ENCODE measurements at places on chromosomes 4 and X.

DNA sequence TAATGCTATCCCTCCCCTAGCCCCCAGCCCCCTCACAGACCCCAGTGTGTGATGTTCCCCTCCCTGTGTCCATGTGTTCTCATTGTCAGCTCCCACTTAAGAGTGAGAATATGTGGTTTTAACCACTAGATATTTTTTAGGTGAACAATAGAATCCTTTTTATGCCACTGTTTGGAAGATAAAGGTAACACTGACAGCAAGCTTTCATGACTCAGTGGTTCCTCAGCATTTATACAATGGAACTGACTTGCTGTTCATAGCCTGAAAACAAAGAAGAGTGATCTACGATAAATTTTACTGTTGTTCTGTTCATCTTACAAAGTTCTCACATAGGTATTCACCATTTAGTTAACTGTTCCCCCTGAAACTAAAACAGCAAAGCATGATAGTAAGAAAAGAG, 147.8 kb downstream of the ARHGAP10 start:
- DNase-seq, result no peak

DNA sequence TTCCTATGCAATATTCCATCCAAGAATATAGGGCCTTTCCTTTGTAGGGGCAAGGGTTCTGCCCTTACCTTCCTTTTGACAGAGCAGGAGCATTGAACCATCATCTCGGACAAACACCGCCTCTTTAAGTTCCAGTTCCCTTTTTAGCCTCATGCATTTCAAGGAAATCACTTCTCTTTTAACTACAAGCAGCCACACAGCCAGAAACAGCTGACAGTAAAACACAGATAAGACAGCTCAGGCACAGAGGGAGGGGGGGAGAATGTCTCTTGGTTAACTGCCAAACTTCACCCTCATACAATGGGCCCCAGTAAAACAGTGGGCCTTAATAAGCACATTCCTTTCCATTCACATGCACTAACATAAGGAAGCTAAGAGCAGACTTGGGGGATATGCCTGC, 648.3 kb downstream of the GABRG1 start:
- DNase-seq, result no peak

DNA sequence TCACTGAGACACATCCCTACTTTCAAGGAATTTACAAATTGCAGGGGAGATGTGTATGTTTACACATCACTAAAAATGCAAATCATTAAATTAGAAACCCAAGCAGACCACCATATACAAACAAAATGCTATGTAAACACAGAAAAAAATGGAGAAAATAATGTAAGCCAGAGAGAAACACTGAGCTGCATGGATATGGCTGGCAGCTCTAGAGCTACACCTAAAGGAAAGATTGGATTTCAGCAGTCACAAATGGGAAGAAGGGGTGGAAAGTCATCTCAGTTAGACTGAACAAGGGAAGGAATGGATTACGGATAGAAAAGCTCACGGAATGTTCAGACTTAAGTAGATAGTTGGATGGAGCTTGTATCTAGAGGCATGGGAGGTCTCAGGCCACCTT, 186.3 kb downstream of the MOSPD2 start:
- DNase-seq, result no peak

DNA sequence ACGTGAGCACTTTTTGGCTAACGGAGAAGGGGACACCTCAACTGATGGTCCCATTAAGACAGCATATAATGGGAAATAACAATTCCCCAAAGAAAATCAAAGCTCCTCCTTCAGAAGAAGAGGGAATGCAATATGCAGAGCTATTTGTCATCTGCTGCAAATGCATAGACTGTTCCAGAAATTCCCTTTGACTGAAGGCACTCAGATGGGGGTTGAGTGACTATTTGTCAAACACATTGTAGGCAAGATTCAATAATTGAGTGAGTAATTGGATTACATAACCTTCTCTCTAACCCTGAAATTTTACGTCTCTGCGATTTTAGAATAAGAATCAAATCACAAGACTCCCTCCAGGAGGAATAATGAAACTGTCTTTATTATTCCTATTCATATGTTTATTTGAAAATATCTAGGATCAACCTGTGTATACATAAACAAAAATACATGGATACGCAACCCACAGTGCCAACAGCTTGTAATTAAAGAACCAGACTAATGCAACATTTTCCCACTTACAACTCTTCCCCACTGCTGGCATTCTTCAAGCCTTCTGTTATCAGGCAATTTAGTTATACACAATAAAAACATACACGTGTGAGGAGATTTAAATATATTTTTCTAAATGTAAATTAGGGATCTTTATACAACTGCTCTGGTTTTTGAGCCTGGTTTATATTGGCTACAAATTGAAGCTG, 256.6 kb downstream of the GBA3 start:
- no peak for DNase-seq

GRCh38 chr4:81622028-81622427, 150.3 kb upstream of the RASGEF1B start:
- DNase-seq, result no peak

GRCh38 chr4:98966926-98967325, 28.6 kb upstream of the METAP1 start:
- no peak for DNase-seq

GRCh38 chrX:72475952-72476668, 96.5 kb downstream of the HDAC8 start:
- DNase-seq, result no peak

DNA sequence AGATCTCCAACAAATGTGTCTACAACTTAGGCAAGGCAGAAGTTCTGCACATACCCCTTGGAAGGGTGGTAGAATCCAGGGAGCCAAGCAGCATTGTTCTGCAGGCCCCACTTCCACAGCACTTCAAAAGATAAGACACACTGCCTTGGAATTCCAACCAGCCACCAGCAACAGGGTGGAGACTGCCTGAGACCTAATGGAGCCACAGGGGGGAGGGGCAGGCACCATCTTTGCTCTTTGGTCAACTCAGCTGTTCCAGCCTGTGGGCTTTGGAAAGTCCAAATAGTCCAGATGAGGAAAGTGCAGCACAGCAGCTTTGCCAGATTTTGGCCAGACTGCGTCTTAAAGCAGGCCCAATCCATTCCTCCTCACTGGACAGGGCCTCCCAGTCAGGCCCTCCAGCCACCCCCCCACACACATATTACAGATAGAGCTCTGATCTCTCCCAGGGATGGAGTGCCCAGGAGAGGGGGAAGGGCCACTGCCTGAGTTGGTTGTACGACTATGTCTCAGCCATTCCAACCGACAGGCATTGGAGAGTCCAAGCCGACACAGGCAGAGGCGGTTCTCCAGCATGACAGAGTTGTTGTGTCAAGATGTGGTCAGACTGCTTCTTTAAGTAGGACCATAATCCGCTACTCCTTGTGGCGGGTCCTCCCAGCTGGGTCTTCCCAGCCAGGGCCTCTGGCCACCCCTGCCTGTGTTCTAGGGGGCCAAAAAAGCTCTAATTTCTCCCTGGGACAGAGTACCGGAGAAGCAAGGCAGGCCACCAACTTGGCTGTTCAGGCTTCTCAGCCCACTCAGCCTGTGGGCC, 42.5 kb upstream of the ANTXR2 start:
- DNase-seq, result no peak

GRCh38 chrX:145751943-145752342, 65.7 kb upstream of the SLITRK2 start:
- DNase-seq, result no peak

GRCh38 chr4:138957302-138957701, 58.3 kb upstream of the NOCT start:
- DNase-seq, result no peak

DNA sequence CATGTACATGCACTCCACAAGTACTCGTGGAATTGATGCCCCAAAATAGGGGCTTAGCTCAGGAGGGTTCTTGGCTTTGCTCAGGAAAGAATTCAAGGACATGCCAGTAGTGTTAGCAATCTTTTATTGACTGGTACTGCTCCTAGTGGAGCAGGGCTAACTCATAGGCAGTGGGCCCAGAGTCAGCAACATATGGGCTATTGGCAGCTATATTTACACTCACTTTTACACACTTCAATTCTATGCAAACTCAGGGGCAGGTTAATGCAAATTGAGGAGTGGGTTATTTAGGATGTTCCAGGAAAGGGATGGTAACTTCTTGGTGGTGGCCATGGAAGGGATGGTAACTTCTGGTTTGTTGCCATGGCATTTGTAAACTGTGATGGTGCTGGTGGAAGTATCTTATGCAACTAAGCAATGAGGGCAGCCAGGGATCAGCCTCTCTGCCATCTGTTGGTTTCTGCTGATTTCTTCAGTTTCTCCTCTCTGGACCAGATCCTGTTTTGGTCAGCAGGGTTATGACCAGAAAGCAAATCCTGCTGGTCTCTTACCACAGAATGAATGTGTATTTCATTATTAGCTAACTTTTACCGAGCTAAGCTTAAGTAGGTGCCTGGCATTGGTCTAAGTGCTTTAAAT, 69.2 kb upstream of the FAT1 start:
- DNase-seq, result no peak

DNA sequence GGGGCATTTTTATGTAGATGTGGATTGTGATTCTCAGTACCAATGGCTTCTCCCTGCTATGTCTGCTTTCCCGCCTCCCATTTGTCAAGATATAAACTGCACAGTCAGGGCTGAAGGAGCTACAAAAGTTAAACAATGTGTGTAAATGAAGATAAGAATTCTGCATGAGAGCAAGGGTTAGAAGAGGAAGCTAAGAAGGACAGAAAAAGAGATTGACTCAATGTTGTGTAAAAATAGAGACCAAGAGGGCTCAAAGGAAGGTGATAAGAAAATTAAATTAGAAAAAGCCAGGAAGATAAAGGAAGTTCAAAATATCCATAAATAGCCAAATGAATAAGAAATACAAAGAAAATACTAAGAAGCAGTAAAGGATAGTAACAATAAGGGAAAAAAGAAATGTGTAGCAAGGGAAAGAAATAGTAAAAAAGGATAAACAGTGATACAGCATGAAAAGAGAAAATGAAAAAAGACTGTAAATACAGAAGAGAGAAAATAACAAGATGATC, 82.5 kb downstream of the AMELX start:
- no peak for DNase-seq

GRCh38 chrX:38126179-38126578, 94.5 kb downstream of the SRPX start:
- DNase-seq, result no peak

GRCh38 chrX:10660171-10660570, 39.8 kb upstream of the MID1 start:
- no peak for DNase-seq
